ENCODE measurements at places on chromosomes 2 and 18.

DNA sequence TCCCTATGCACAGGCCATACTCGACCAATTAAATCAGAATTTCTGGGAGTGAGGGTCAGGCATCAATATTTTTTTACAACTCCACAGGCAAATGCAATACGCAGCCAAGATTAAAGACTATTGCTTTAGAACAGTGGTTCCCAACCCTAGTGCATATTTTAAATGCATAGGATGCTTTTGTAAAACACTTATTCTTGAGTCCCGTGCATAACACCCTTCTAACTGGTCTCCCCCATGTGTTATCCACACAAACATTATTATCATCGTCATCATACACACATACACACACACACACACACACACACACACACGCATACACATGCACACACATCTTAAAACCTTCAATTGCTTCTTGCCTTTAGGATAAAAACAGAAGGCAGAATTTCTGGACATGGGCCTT lies 145.0 kb upstream of the PELI1 start:
- peak; percentile 67 for DNase-seq

DNA sequence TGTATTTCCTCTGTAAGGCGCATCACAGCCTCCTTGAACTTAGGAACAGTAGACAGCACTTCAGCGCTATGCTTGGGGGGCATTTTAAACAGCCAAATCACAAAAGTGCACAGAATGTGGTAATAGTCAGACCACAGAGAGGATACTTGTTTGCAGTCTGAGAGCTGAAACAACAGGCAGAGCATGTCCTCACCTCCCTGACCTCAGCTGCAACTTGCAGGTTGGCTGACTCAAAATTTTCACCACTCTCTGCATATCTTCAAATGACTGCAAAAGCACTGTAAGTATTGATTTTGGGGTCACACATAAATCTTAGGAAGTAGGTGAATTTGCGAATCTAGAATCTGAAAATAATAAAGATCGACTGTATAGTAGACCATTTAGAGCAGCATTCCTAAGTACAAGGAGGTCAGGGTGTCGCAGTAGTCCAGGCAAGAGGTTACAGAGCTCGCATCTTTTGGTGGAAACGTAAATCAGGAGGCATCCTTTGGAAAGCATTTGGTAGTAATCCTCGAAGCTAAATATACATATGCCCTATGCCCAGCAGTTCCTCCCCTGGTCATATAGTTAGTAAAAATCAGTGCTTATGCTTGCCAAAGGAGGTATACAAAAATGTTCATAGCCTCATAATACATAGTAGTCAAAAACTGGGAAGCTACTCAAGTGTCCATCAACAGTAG lies 108.2 kb upstream of the MYCN start:
- DNase-seq = no peak

DNA sequence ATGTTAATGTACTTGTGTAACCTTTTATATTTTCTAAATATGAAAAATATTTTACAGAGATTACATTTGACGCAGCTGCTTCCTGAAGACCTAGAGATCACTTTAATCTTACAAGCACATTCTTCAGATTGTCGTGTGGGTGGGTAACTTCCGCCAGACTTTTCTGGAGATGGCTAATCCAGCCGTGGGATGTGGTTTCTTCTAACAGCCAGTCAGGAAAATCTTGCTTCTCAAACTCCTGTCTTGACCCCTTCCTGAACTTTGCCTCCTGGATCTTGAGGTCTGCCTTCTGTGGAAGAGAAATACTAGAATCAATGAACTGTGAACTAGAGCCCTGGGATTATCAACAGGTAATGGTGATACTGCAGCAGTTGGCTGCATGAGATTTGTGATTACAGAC lies 401.6 kb upstream of the TNP1 start:
- peak; percentile 71 for DNase-seq

- DNase-seq = peak; percentile 63
These were observed 254.0 kb upstream of the RBMS1 start for GRCh38 chr2:160747501-160748170.

GRCh38 chr2:20430035-20430434 lies 16.8 kb upstream of the RHOB start:
- no peak for DNase-seq

- peak; percentile 9 for DNase-seq
These were observed 166.8 kb downstream of the TPGS2 start for GRCh38 chr18:36661999-36662398.

DNA sequence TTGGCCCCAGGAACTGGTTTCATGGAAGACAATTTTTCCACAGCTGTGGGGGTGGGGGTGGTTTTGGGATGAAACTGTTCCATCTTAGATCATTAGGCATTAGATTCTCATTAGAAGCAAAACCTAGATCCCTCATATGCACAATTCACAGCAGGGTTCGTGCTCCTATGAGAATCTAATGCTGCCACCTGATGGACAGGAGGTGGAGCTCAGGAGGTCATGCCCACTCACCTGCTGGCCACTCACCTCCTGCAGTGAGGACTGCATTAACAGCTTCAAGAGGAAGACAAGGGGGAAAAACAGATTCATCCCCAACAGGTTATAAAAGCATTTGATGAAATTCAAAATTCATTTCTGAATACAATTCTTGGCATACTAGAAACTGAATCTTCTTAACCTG lies 38.5 kb downstream of the THAP4 start:
- peak; percentile 41 for DNase-seq

DNA sequence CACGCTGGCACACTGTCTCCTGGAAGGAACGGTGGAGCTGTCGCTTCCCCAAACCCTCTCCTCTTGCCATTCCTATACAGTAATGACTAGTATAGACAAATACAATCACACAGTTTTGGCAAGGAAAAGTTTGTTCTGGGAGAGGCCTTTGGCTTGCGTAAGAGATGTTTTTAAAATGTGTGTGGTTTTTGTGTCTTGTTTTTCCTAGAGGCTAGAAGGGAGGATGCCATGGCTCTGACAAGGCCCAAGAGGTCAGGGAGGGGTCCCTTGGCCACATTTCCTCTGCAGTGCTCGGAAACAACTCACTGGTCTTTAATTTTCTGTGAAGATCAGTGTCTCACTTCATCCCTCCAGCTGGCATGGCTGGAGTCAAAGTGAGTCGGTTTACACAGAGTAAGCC lies 195.9 kb downstream of the SH3RF3 start:
- DNase-seq = peak; percentile 93

DNA sequence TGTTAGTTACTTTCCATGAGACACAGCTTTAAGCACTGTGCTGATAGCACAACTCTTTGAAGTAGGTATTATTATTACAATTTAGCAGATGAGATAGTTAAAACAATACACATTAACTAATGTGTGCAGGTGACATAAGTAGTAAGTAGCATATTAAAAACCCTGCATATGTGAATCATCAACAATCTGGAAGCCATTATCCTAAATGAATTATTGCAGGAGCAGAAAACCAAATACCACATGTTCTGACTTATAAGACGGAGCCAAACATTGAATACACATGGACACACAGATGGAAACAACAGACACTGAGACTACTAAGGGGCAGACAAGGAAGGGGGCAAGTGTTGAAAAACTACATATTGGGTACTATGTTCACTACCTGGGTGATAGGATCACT lies 300.3 kb upstream of the GULP1 start:
- DNase-seq = no peak

- no peak for DNase-seq
These were observed 550.7 kb downstream of the THSD7B start for GRCh38 chr2:137316075-137316474.

- peak; percentile 94 for DNase-seq
These were observed 131.9 kb downstream of the MYO1B start for GRCh38 chr2:191376981-191377629.
